ENCODE measurements at places on chromosomes 3 and 15.

- peak; percentile 11 for DNase-seq
These were observed 120.6 kb downstream of the CD47 start for GRCh38 chr3:107969994-107970819.

DNA sequence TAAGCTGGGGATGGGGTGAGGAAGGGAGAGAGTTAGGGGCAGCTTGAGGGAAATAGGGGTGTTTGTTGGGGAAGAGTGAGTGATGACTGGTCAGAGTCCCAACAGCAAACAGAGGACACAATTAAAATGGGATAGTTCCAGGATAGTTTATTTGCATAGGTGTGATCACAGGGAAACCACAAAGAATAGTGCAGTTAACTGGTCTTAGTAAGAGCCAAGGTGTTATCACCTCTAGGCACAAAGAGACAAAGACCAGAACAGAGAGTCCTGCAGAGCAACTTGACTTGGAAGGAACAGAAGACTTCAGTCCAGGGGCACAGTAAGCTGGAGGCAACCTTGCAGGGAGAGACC lies 42.1 kb upstream of the DLG1 start:
- DNase-seq: no peak

- DNase-seq: peak; percentile 41
These were observed 174.0 kb upstream of the PRICKLE2 start for GRCh38 chr3:64399205-64399800.

GRCh38 chr15:35722501-35722900 lies 176.5 kb upstream of the DPH6 start:
- no peak for DNase-seq
